ENCODE measurements at places on chromosomes 5 and 9. TPM values are rescaled to one million over a fixed set of nuclear protein-coding genes. Genes with fewer than 3 reads are reported as not detected.

The INSL4 gene
- total RNA-seq: not detected

The ELOVL7 gene
- 0.11 TPM for total RNA-seq

The PCDH1 gene
- total RNA-seq: not detected

The FGFR4 gene
- 0.42 TPM for total RNA-seq

The COL15A1 gene
- not detected for total RNA-seq

DNA sequence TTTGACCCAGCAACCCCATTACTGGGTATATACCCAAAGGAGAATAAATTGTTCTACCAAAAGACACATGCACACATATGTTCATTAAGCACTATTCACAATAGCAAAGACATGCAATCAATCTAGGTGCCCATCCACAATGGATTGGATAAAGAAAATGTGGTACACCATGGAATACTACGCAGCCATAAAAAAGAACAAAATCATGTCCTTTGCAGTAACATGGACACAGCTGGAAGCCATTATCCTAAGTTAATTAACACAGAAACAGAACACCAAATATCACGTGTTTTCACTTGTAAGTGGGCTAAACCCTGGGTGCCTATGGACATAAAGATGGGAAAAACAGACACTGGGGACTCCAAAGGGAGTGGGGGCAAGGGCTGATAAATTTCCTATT lies 46.6 kb downstream of the KLHL3 start:
- H3K27ac ChIP-seq: no peak overlapping the region
- peaks cover under 1% of the 10 kb centered on the region for H3K4me1 ChIP-seq
- H3K27me3 ChIP-seq: no peaks in the 10 kb centered on the region
- DNase-seq: no peak
- no peaks in the 10 kb centered on the region for H3K36me3 ChIP-seq
- H3K4me3 ChIP-seq: no peak overlapping the region

- H3K27ac ChIP-seq: no peak overlapping the region
- no peaks in the 10 kb centered on the region for H3K4me1 ChIP-seq
- H3K4me3 ChIP-seq: no peak overlapping the region
- DNase-seq: peak; percentile 47
Observed at GRCh38 chr5:33588654-33589372, 148.0 kb downstream of the TARS1 start.

- no peak overlapping the region for H3K27ac ChIP-seq
- no peak overlapping the region for H3K4me3 ChIP-seq
- no peaks in the 10 kb centered on the region for H3K36me3 ChIP-seq
- H3K4me1 ChIP-seq: no peaks in the 10 kb centered on the region
- DNase-seq: no peak
- H3K27me3 ChIP-seq: no peaks in the 10 kb centered on the region
Observed at GRCh38 chr5:98474782-98475181, 298.7 kb upstream of the RGMB start.

DNA sequence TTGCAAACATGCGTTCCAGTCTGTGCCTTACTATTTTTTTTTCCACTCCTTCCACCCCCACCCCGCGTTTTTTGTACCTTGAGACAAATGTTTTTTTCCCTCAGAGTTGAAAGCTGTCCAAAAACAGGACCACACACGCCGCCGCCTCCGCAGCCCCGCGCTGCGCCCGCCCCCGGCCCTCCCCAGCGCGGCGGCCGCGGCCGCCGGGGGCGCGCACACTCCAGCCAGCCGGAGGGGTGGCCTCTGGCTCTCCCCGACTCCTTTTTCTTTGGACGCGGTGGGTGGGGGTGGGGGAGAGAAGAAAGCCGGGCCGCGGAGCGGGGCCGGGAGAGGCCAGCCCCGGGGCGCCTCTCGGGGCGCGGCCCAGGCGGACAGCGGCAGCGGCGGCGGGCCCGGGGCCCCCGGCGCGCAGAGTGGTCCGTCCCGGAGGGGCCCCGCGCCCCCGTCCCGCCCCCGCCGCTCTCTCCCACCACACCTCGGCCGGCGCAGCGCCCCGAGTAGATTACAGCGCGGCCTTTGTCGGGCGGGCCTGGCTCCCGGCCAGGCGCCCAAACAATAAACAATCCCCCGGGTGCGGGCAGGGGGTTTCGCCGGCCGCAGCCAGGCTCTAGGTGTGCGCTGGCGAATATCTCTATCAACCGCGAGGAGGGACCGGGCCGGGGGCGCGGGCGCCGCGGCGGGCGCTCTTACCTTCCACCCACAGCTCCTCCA lies 10.9 kb downstream of the PTCH1 start:
- no peaks in the 10 kb centered on the region for H3K27me3 ChIP-seq
- peak overlapping the region; percentile 84 for H3K4me3 ChIP-seq
- H3K27ac ChIP-seq: peak overlapping the region; percentile 66
- DNase-seq: peak; percentile 57
- H3K36me3 ChIP-seq: no peaks in the 10 kb centered on the region

GRCh38 chr5:96687812-96688453 lies 25.8 kb downstream of the CAST start:
- H3K36me3 ChIP-seq: no peaks in the 10 kb centered on the region
- H3K4me1 ChIP-seq: no peaks in the 10 kb centered on the region
- no peaks in the 10 kb centered on the region for H3K27me3 ChIP-seq
- H3K27ac ChIP-seq: no peak overlapping the region

GRCh38 chr9:129208207-129209032 lies 30.4 kb upstream of the IER5L start:
- DNase-seq: peak; percentile 13
- H3K36me3 ChIP-seq: no peaks in the 10 kb centered on the region
- H3K4me3 ChIP-seq: no peak overlapping the region

GRCh38 chr9:93983875-93984274 lies 28.7 kb upstream of the BARX1 start:
- no peak overlapping the region for H3K4me3 ChIP-seq
- no peak overlapping the region for H3K27ac ChIP-seq
- DNase-seq: no peak
- H3K36me3 ChIP-seq: no peaks in the 10 kb centered on the region
- no peaks in the 10 kb centered on the region for H3K4me1 ChIP-seq

DNA sequence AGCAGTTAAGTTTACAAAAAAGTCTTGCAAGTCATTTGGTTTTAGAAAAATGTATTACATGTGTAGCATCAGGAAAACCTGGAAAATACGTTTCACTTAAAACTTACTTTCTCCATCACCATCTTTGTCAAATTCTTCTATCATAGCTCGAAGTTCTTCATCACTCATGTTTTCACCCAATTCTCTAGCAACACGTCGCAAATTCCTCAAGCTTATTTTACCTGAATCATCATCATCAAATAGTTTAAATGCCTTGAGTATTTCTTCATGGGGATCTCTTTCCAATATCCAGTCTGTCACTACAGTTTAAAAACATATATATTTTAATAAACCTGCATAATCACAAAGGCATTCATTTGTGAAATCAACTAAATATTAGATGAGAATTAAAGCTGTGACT lies 10.3 kb downstream of the CETN3 start:
- peaks cover 12% of the 10 kb centered on the region for H3K36me3 ChIP-seq
- H3K27ac ChIP-seq: no peak overlapping the region
- no peak overlapping the region for H3K4me3 ChIP-seq
- no peaks in the 10 kb centered on the region for H3K27me3 ChIP-seq
- DNase-seq: no peak
- H3K4me1 ChIP-seq: peaks cover 6% of the 10 kb centered on the region

- H3K27ac ChIP-seq: no peak overlapping the region
- H3K4me3 ChIP-seq: no peak overlapping the region
- H3K4me1 ChIP-seq: no peaks in the 10 kb centered on the region
- H3K27me3 ChIP-seq: no peaks in the 10 kb centered on the region
Observed at GRCh38 chr5:74478328-74478727, 162.2 kb downstream of the ENC1 start.

- no peak overlapping the region for H3K4me3 ChIP-seq
- no peak for DNase-seq
- no peaks in the 10 kb centered on the region for H3K4me1 ChIP-seq
- no peaks in the 10 kb centered on the region for H3K27me3 ChIP-seq
- no peak overlapping the region for H3K27ac ChIP-seq
- H3K36me3 ChIP-seq: no peaks in the 10 kb centered on the region
Observed at GRCh38 chr5:81878333-81878732, 93.5 kb upstream of the ATG10 start.

GRCh38 chr9:129121483-129121882 lies 10.3 kb downstream of the PTPA start:
- no peak overlapping the region for H3K27ac ChIP-seq
- no peaks in the 10 kb centered on the region for H3K4me1 ChIP-seq
- no peak overlapping the region for H3K4me3 ChIP-seq
- no peaks in the 10 kb centered on the region for H3K27me3 ChIP-seq

Data from CD8-positive, alpha-beta memory T cell (primary cell).